GM12891 (cell line): ENCODE measurements at places on chromosomes 1 and 21.

DNA sequence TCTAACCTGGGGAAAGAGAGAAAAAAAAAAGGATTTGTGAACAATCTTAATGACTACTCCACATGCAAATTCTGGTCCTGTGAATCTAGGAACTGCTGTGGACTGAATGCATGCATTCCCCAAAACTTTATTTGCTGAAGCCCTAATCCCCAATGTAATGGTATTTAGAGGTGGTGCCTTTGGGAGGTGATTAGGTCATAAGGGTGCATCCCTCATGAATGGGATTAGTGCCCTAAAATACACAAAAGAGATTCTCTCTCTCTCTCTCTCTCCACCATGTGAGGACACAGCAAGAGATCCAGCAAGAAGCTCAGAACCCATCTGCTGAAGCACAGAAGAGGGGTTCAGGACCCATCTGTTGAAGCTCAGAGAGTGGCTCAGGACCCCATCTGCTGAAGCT lies 26.2 kb upstream of the KIRREL1 start:
- DNase-seq, result no peak

GRCh38 chr1:220250681-220251080 lies 21.6 kb downstream of the RAB3GAP2 start:
- DNase-seq, result no peak

GRCh38 chr1:119878171-119878570 lies 18.1 kb downstream of the ADAM30 start:
- no peak for DNase-seq

DNA sequence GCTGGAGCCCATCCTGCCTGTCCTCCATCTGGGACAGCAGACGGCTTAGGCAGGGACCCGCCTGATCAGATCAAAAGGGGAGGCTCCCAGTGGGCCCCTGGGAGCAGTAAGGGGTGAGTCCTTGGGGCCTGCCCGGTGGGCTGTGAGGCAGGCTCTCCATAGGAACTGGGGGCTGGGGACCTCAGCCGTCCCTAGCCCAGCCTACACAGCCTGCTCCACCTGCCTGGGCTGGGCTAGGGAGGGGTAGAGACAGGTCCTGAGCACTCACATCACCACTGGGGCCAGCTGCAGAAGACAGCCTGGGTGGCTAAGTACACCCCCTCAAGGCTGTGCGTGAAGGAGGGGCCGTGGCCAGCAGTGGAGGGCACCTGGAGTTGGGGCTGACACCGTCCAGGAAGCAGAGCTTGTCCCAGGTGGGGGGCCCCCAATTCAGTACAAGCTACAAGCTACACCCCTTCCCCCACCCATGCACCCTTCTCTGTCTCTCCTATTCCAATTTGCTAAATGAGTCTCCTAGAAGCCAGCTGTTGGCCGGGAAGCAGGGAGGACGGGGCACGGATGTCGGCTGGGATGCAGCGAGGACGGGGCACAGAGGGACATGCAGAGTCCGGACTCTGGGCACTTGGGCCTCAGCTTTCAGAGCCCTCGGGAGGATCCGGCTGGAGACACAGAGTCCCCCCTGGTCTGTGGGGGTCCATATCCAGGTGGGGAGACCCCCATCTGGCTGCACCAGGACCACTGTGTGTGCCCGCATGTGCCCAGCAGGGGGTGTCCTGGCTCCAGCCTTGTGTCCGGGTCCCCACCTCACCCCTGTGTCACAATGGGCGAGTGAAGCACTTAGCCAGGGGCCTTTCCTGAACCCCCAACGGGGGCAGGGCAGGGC lies 1.7 kb downstream of the ISG15 start:
- no peak for DNase-seq

DNA sequence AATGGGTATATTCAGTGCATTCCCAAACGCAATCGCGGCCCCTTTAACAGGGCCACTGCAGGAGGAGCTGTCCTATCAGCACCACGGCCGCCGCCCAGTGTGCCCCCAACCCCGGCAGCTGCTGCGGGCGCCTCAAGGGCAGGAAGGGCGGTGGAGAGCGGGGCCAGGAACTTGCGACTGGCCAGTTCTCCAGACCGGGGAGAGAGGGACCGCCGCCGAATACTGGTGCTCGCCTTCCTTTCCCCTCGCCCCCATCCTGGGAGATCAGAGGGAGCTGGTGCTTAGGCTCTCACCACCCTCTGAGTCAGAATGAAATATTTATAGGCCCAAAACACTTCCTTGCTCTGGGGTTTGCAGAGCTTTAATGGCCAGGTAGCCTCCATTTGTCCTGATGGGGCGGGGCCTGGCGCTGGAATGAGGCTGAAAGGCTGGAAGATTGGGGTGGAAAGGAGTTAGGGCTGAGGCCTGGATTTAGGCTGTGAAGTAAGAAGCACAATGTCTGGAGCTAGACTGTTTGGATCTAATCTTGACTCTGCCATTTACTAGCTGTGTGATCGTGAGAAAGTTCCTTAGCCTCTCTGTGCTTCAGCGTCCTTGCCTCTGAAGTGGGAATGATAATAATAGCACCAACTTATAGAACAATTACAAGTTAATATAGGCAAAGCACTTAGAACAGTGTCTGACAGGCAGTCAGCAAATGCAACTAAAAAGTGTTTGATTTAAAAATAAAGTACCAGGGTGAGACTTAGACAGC lies 75.5 kb downstream of the NAV1 start:
- no peak for DNase-seq
